ENCODE measurements at places on chromosomes 2 and 18. TPM values are rescaled to one million over a fixed set of nuclear protein-coding genes. Genes with fewer than 3 reads are reported as not detected.

GRCh38 chr18:32443033-32443705, 27.5 kb downstream of the GAREM1 start:
- no peak for DNase-seq

DNA sequence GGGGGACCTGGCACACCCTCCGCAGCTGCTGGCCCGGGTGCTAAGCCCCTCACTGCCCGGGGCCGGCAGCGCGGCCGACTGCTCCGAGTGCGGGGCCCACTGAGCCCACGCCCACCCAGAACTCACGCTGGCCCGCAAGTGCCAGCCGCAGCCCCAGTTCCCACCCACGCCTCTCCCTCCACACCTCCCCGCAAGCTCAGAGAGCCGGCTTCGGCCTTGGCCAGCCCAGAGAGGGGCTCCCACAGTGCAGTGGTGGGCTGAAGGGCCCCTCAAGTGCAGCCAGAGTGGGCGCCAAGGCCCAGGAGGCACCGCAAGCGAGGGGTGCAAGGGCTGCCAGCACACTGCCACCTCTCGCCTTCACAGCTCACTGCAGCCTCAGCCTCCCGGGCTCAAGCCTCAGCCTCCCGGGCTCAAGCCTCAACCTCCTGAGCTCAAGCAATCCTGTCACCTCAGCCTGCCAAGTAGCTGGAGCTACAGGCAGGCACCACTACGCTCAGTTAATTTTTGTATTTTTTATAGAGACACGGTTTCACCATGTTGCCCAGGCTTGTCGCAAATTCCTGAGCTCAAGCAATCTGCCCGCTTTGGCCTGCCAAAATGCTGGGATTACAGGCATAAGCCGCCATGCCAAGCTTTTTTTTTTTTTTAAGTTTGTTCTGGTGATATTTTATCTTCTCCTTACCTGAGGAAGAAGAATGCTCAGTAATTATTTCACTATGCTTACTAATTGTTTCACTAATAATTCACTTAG, 71.7 kb upstream of the CDCA7 start:
- DNase-seq = no peak

- no peak for DNase-seq
These were observed 78.6 kb upstream of the RANBP2 start for GRCh38 chr2:108640731-108641130.

GRCh38 chr2:119416299-119416923, 15.2 kb upstream of the TMEM37 start:
- DNase-seq = no peak

DNA sequence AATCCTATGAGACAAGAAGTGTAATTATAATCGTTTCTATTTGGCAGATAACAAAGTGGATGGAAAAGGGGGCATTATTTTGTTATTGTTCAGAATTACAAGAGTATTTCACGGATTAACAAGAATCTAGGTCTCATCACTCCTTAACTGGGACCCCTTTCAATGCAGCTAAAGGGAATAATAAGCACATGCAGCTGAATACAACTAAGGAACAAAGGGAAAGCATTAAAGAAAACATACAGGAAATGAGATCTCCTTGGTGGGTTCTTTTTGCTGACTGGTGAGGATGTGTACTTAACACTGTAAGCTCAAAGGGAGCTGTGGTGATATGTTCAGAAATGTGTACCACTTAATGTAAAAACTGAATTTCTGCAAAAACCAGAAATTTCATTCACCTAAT, 140.5 kb upstream of the WDSUB1 start:
- DNase-seq = no peak

DNA sequence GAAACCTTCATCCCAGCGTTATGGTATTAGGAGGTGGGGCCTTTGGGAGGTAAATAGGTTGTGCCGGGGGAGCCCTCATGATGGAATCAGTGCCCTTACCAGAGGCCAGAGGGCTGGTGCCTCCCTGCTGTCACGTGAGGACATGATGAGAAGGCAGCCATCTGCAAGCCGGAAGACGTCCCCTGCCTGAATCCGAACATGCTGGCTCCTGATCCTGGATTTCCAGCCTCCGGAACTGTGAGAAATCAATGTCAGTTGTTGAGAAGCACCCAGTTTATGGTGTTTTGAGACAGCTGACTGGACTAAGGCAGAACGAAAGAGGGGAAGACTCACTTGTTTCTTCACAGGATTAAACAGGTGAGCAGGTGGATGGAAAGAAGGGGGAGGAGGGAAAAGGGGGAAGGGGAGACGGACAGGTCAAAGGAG, 13.0 kb upstream of the KLF11 start:
- DNase-seq = no peak

DNA sequence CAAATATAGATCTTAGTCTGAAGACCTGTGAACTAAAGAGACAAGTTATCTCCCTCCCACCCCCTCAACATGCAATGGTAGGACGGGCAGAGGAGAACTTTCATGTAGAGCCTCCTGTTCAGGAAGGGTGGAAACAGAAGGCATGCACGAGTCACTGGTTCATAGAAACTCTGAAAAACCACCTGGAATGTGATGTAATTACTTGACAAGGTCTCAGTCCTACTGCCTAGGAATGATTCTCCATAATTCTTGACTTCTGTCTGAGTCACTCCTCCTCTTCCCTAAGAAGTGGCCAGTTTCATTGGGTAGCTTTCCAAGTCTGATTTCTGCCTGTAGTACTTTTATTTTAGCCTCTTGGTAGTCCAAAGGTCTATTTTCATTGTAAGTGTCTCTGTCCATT, 277.3 kb downstream of the PTPRM start:
- DNase-seq = no peak

- no peak for DNase-seq
These were observed 95.6 kb upstream of the NOL4 start for GRCh38 chr18:34320267-34320666.

- DNase-seq = no peak
These were observed 160.4 kb upstream of the PID1 start for GRCh38 chr2:229431327-229431954.

- DNase-seq = no peak
These were observed 3.6 kb upstream of the ANO7 start for GRCh38 chr2:241184901-241185300.

DNA sequence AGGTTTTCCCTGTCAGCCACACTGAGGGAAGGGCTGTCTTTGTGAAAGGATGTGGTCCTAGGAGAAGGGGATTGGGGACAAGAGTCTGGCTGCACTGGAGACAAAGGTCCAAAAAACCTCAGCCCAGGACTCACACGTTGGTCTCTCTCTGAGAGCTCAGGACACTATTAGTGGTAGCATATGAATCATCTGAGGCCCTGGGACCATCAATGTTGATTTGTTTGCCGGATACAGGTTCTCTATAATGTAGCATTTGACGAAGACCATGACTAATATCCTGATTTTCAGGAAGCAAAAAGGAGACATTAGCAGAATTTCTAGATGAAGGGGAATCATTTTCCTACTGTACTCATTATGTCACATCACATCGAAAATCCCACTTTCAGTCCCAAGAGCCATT, 22.2 kb upstream of the DNAH6 start:
- no peak for DNase-seq

DNA sequence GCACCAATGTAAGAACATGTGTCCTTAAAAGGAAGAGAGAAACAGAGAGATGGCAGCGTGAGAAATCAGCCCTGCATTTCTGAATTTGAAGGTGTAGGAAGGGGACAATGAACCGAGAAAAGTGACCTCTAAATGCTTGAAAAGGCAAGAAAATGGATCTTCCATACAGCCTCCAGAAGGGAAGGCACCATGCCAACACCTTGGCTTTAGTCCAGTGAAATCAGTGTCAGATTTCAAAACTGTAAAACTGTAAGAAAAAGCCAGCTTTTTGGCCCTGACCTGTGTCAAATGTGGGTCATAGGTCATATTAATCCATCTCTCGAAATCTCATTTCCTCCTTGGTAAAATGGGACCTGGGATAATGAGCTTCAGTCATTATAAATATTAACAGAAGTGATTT, 762.3 kb downstream of the DCDC2C start:
- DNase-seq = no peak

DNA sequence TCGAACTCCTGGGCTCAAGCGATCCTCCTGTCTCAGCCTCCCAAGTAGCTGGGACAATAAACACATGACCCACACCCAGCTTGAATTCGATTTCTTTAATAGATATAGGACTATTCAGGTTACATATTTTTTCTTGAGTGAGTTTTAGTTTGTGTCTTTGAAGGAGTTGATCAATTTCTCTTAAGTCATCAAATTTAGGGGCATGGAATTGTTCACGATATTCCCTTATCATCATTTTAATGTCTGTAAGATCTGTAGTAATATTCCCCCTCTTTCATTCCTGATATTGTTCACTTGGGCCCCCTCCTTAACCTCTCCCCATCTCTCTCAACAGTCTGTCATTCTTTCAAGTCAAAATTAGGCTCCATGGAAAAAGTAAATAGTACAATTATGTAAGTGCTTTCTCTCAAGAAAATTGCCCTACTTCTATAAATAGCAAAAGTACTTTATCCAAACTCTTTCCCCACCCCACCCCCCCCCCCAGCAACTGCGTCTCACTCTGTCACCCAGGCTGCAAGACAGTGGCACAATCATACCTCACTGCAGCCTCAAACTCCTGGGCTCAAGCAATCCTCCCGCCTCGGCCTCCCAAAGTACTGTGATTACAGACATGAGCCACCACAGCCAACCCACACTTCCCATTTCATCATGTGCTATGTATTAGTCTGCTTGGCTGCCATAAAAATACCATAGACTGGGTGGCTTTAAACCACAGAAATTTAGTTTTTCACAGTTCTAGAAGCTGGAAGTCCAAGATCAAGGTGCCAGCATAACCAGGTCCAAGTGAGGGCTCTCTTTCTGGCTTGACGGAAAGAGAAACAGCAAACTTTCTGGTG, 20.1 kb downstream of the WDR33 start:
- DNase-seq = no peak

GRCh38 chr2:28268386-28268785, 124.3 kb upstream of the FOSL2 start:
- no peak for DNase-seq

DNA sequence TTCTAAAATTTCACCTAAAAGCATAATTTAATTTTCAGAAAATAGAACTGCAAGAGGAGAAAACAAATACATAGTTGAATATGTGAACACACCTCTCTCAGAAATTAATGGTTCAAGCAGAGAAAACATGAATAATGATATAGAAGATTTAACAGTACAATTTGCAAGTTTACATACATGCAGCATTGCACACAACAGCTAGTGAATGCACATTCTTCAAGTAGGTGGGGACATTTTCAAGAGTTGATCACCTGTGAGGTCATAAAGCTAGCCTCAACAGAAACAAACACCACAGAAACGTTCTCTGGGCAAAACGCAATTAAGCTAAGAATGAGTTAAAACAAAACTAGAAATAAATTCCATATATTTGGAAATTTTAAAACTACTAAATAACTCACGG, 38.1 kb downstream of the TMEM200C start:
- DNase-seq = no peak

- peak; percentile 41 for DNase-seq
These were observed 185.4 kb downstream of the TFCP2L1 start for GRCh38 chr2:121099329-121100290.

- no peak for DNase-seq
These were observed 98.4 kb downstream of the PXDN start for GRCh38 chr2:1645761-1646476.

DNA sequence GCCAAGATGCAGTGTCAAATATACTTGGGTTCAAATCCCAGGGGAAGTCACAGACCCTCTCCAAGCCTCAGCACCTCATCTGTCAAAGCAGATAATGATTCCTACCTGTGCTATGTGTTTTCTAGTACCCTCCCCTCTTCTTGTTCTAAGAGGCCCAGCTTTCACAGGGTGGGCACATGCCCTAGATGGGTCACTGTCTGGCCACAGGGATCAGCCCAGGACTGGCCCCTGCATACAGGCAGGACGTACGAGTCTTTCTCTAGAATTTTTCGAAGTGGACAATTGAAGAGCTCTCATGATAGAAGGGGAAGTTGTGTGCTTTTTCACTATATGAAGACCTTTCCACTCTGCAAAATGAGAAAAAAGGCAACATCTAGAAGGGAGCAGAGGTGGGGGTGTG, 22.2 kb downstream of the ARL4C start:
- no peak for DNase-seq

DNA sequence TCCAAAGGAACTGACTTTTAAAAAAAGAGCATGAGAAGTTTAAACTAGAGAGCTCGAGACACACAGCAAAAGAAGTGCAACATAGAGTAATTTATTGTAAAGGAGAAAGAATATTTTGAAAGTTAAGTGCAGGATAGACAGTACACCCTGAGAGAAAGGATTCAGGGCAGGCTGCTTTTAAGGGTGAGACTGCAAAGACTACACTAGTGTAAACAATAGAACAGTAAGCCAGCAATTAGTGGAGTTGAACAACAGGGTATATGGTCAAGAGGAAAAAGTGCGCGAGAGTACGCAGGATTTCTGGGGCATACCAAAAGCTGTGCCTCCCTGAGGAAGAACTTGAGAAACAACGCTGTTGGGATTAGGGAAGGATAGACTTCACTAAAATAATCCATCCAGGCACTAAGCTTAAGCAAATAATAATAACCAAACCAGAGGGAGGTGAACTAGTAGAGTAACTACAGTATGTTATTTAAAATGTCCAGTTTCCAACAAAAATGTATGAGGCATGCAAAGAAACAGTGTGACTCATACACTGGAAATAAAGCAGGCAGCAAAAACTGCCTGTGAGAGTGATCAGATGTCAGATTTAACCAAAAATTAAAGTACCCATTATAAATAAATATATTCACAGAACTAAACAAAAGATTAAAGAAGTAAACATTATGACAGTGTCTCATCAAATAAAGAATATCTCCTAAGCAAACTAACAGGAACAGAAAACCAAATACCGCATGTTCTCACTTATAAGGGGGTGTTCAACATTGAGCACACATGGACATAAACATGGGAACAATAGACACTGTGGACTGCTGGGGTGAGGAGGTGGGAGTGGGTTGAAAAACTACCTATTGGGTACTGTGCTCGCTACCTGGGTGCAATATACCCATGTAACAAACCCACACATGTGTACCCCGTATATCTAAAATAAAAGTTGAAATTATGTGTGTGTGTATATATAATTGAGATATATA, 40.5 kb upstream of the EMILIN2 start:
- DNase-seq = no peak

DNA sequence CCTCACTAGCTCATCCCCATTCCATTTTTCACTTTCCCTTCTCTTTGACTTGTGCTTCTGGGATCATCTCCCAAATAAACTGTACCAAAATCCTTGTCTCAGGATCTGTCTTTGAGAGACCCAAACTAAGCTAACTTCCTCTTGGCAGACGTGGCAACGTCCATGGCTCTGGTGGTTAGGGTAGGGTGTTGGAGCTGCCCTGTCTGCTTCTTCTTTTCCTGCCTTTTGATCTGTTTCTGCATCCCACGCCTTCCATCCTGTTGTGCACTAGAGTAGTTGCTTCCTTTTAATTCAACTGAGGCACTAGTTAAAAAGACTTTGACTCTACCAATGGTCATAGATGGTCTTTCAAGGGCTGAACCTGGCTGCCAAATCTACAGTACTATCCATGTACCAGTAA, 5.5 kb upstream of the MAP4K4 start:
- DNase-seq = no peak

GRCh38 chr2:227799202-227799601, 14.4 kb upstream of the CCL20 start:
- no peak for DNase-seq

- no peak for DNase-seq
These were observed 262.6 kb downstream of the TNS1 start for GRCh38 chr2:217740178-217740577.

Gene CCDC121
- total RNA-seq = 4.7 TPM

Gene GREB1
- total RNA-seq = 35.9 TPM

Gene DNAJC10
- 158 TPM for total RNA-seq

Gene RESP18
- not detected for total RNA-seq

Gene PLEKHA3
- total RNA-seq = 20.4 TPM

Gene PTPRN
- 1.1 TPM for total RNA-seq

Measured in endothelial cell (in vitro differentiated cells).